Muscle of leg (tissue), 16 donors: ENCODE measurements at places on chromosomes 1 and 21. TPM values are rescaled to one million over a fixed set of nuclear protein-coding genes. Genes with fewer than 3 reads are reported as not detected.

DNA sequence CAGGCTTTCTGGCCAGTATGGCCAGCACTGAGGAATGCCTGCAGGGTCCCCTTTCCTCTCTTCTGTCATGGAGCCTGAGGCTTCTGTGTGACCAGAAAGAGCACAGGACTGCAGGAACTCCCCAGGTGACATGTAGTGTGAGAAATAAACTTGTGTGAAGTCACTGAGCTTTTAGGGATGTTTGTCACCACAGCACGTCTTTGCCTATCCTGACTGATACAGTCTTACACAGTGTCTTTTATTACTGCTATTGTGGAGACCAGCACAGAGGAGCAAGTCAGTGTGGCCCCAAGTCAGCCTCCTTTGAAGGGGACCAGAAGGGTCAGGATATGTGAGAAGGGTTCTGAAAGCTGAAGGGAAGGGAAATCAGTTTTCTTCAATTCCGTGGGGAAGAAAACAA, 102.5 kb downstream of the LAMC2 start:
- peaks cover 76% of the 10 kb centered on the region for H3K4me1 ChIP-seq
- no peak overlapping the region for H3K4me3 ChIP-seq
- H3K27me3 ChIP-seq = no peaks in the 10 kb centered on the region
- no peaks in the 10 kb centered on the region for H3K36me3 ChIP-seq
- no peak for DNase-seq

Gene RGS4
- total RNA-seq = 1.8 TPM

- no peak for DNase-seq
- H3K27me3 ChIP-seq = no peaks in the 10 kb centered on the region
- H3K27ac ChIP-seq = no peak overlapping the region
- no peaks in the 10 kb centered on the region for H3K4me1 ChIP-seq
Measured at GRCh38 chr1:5067246-5067645, 412.8 kb downstream of the AJAP1 start.

GRCh38 chr1:63643926-63644325, 50.7 kb downstream of the PGM1 start:
- peaks cover 10% of the 10 kb centered on the region for H3K36me3 ChIP-seq
- peak overlapping the region; percentile 22 for H3K27ac ChIP-seq
- DNase-seq = peak; percentile 74
- H3K27me3 ChIP-seq = no peaks in the 10 kb centered on the region

DNA sequence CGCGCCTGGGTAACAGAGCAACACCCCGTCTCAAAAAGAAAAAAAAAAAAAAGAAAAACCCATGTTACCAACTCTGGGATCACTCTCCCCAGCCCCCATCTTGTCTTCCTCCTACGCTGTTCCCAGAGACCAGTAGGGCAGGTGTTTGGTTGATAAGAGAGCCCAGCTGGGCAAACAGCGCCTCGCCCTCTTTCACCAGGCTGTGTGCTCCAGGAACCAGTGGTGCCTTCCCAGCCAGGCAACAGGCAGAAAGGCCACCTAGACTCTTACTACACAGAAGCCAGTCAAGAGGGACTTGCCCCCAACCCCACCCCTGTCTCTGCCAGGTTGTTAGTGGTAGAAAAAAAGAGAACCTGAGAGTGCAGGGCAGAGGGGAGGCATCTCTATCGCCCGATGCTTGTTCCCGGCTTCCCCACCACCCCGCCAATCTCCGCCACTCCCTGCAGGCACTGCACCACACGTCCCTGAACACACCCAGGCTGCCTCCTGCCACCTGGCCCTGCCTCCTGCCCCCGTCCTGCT, 14.0 kb upstream of the CTRC start:
- H3K36me3 ChIP-seq = peaks cover 10% of the 10 kb centered on the region
- no peaks in the 10 kb centered on the region for H3K27me3 ChIP-seq
- DNase-seq = no peak
- H3K27ac ChIP-seq = no peak overlapping the region

DNA sequence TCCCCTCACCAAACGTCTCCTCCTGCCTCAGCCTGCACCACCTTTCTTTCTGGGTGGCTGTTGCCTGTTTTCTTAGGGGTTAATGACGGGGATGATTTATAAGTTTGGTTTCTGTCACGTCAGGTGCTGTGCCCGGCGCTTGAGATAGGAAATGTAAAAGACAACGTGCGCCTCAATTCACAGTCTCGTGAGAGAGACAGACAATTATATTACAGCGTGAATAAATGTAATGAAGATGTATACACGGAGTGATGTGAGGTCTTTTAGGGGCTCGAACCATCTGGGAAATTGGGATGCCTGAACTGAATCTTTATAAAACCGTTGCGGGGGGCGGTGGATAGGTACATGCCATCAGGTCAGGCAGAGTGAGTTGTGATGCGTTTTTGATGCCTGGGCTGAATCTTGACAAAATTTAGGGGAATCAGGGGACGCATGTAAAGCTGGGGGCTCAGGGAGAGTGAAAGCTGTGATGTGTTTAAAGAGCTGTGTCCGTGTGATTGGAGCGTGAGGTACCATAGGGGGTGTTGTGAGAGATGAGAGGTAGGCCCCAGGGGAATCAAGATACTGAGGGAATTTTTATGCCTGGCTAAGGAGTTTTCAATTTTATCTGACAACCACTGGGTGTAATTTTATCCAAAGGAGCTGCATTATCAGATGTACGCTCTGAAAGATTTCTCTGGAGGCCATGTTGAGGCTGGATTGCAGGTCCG, 831 bp downstream of the TIPRL start:
- H3K27ac ChIP-seq = peak overlapping the region; percentile 98
- H3K36me3 ChIP-seq = no peaks in the 10 kb centered on the region
- H3K27me3 ChIP-seq = peaks cover 3% of the 10 kb centered on the region
- peak overlapping the region; percentile 96 for H3K4me3 ChIP-seq
- no peak for DNase-seq

DNA sequence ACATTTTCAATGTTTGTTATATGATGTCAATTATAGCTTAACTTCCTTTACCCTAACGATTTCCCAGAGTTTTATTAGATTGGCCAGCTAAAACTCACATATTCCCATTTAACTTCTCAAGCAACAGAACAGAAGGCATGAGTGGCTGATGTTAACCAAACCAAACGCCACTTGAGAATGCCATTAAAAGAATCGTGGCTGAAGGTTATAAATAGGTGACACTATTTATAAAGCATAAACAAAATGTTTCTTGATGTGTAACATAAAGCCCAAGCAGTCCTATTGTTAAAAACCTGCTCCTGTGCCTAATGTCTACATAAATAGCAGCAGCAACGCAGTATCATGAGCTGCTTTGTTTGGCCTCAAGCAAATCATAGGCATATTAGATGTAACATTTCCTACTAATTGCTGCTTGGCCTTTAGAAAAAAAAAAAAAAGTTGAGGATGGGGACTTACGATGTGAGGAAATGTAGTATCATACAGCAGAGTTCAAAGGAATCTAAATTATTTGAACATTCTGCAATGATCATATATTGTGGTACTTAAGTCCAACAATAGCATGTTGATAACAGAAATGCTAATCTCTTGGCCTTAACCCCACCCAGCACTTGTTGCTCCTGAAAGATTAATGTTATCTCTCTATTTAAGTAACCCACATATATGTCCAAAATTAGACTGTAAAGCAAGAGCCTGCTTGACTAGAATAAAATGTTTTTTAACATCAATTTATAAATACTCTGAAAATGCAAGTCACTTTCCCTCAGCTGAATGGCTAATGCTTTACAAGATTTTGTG, 106.0 kb downstream of the ESRRG start:
- no peak overlapping the region for H3K27ac ChIP-seq
- H3K27me3 ChIP-seq = no peaks in the 10 kb centered on the region
- H3K4me1 ChIP-seq = no peaks in the 10 kb centered on the region
- no peaks in the 10 kb centered on the region for H3K36me3 ChIP-seq
- no peak overlapping the region for H3K4me3 ChIP-seq
- no peak for DNase-seq

- peak; percentile 60 for DNase-seq
- H3K4me1 ChIP-seq = peaks cover 4% of the 10 kb centered on the region
Measured at GRCh38 chr1:156383023-156383422, 14.0 kb downstream of the RHBG start.

- no peak for DNase-seq
- peaks cover 49% of the 10 kb centered on the region for H3K4me1 ChIP-seq
- peak overlapping the region; percentile 88 for H3K27ac ChIP-seq
- no peaks in the 10 kb centered on the region for H3K27me3 ChIP-seq
Measured at GRCh38 chr1:19390166-19390850, 78.2 kb downstream of the SLC66A1 start.

DNA sequence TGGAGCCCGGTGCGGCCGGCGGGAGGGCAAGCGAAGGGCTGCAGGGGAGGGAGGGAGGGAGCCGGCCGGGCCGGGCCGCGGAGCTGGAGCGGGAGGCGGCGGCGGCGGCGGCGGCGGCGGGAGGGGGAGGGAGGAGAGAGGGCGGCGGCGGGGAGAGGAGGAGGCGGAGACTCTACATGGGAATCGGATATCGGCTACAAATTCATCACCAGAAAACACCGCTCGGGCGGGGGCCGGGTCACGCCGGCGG, at the start of gene AKT3:
AKT3 (minus strand) TSS at position 42 of the 250 bp plus-strand sequence. CDS start 7,073 bp downstream, outside the sequence.
- H3K4me3 ChIP-seq = peak within 1 kb of the TSS; percentile 74
- DNase-seq = peak; percentile 89
- no peaks in the 10 kb centered on the region for H3K27me3 ChIP-seq
- H3K4me1 ChIP-seq = peaks cover 5% of the 10 kb centered on the region

Gene UQCRH
- total RNA-seq = 415 TPM

DNA sequence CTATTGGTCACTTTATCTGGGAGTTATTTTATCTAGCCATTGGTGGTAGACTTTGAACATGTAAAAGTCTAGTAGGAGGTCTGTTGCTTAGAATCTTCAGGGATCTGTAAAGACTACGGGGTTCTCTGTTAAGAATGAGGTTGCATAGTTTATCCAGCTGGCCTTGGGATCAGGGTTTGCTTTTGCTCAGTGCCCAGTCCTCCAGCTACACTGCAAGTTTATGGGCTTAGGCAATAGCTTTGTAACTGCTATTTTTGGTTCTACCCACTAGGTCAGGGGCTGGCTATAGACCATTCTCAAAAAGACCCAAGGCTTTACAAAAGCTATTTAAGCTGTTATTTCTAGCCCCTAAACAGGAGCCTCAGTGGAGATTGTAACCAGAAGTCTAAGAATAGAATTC, 9.8 kb downstream of the SH3GLB1 start:
- no peaks in the 10 kb centered on the region for H3K27me3 ChIP-seq
- peaks cover 2% of the 10 kb centered on the region for H3K36me3 ChIP-seq
- no peak overlapping the region for H3K4me3 ChIP-seq
- no peaks in the 10 kb centered on the region for H3K4me1 ChIP-seq
- peak overlapping the region; percentile 56 for H3K27ac ChIP-seq
